Mesenteric fat pad (tissue), 1 donor: ENCODE measurements at places on chromosomes 6 and 20. TPM values are rescaled to one million over a fixed set of nuclear protein-coding genes. Genes with fewer than 3 reads are reported as not detected.

SH3BGRL2 gene
- total RNA-seq: 24.1 TPM

SLPI gene
- total RNA-seq: 16.5 TPM

LAMA2 gene
- total RNA-seq: 82.9 TPM

NKX2-4 gene
- not detected for total RNA-seq

SOX4 gene
- 14.4 TPM for total RNA-seq

CNKSR3 gene
- total RNA-seq: 9.9 TPM

COL12A1 gene
- total RNA-seq: 376 TPM

BEND6 gene
- 0.90 TPM for total RNA-seq

DNA sequence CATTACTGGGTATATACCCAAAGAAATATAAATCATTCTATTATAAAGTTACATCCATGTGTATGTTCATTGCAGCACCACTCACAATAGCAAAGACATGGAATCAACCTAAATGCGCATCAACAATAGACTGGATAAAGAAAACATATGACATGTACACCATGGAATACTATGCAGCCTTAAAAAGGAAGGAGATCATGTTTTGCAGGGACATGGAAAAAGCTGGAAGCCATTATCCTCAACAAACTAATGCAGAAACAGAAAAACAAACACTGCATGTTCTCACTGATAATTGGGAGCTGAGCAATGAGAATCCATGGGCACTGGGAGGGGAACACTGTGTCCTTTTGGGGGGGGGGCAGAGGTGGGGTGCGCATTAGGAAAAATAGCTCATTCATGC is 50.9 kb upstream of the HLA-G start:
- DNase-seq: no peak

DNA sequence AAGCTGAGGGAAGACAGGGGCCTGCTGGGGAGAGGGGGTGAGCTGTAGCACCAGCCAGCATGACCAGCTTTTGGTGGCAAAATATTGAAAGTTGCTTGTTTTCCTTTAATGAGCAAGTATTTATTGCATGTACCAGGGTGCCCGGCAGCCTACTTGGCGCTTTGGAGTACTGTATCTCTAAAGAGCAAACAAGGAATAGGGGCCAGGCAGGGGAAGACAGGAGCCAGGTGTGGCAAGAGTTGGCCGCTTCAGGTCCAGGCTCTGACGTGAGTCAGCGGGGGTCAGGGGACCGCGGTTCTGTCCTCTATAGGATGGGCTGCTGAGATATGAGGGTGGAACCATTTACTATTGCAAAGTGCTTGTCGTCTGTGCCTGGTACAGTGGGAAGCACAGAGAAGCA is 63.1 kb downstream of the PSMG4 start:
- DNase-seq: peak; percentile 59

DNA sequence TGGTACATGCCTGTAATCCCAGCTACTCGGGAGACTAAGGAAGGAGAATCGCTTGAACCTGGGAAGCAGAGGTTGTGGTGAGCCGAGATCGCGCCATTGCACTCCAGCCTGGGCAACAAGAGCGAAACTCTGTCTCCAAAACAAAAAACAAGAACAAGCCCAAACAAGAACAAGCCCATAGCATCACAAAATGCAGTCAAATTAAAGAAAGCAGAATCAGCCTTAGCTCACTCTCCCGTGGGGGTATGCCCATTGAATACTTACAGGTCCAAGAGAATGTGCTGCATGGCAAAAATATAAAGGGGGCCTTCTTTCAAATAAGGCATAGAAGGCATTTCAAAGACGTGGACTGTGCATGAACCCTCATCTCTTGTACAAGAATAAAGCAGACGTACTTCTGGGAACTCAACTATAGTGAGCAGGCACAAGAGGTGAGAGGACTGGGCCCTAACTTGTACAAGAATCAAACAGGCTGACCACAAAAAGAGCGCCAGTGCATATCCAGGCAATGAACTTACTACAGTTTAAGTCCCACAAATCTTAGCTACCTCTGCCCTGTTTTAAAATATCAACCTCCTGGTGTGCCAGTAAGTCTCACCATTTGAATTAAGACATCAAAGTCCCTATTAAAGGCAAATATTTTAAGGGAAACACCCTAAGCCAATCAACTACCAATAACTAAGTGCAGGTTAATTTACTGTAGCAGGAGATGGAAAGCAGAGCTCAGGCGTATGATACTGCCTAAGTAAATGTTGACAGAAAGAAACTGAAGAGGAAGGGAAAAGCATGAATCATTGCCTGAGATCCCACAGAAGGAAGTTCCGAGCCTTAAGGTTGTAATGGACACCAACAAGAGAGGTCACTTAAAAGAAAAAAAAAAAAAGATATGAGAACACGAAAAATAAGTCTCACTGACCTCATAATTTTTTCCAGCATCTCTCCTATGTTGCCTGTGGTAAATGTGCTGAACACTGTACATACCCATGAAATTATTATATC is 37.4 kb downstream of the TOMM6 start:
- no peak for DNase-seq

GRCh38 chr6:87407561-87407900 is 241 bp upstream of the CFAP206 start:
- no peak for DNase-seq

DNA sequence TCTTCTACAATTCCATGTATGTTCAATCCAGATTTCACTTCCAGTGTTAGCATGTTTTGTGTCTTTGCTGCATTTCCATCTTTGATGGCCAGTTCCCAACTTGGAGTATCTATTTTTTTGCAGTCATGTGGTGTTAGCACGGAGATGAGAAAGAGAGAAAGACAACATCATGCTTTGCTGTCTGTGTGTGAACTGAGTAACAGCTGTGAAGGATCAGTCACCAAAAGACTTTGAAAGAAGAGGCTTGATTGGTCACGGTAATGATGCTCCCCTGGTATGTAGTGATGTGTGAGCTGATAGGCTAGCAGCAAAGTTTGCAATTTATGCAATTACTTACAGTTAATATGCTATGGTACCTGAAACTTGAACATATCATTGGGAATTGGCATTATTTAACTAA is 731.3 kb upstream of the NRSN1 start:
- DNase-seq: no peak

- DNase-seq: no peak
Observed at GRCh38 chr6:39790772-39791171, 1.4 kb upstream of the DAAM2 start.

DNA sequence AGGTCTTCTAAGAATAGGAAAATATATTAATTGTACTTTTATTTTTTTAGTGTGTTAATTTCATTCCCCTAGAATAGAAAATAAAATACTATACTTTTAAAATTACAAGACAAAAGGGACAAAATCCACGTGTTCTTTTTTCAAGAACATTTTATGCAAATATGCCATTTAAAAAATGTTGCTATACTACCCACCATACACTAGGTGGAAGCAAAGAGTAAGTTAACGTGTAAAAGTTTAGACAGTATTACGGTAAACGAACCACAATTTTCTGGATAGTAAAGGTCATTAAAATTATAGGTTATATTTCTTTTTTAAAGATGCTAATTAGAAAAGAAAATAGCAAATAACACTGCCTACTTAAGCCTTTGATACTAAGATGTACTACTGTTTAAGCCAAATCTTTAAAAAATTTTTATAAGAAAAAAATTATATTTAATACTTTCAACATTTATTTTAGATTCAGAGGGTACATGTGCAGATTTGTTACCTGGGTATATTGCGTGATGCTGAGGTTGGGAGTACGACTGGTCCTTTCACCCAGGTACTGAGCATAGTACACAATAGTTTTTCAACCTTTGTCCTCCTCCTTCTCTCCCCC is 287.6 kb downstream of the PHF3 start:
- DNase-seq: no peak

DNA sequence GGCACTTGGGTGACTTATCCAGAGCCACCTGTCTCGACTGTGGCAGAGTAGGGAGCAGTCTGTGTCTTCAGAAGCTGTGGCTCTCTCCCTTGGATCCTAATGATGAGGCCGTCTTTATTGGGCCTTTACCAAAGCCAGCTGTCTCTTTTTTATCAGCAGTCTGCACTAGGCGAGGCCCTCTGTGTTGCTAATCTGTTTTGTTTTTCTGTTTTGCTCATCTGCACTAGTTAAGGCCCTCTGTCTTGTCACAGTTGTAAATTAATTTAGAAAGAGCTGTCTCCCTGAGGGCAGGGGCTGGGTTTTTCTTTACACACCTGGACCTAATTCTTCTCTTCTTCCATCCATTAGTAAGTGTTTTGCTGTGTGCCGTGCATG is 45.0 kb downstream of the CDS2 start:
- no peak for DNase-seq

GRCh38 chr6:147999001-147999540 is 343.6 kb upstream of the SASH1 start:
- no peak for DNase-seq

GRCh38 chr20:37484331-37484730 is 36.7 kb upstream of the NNAT start:
- peak; percentile 5 for DNase-seq

DNA sequence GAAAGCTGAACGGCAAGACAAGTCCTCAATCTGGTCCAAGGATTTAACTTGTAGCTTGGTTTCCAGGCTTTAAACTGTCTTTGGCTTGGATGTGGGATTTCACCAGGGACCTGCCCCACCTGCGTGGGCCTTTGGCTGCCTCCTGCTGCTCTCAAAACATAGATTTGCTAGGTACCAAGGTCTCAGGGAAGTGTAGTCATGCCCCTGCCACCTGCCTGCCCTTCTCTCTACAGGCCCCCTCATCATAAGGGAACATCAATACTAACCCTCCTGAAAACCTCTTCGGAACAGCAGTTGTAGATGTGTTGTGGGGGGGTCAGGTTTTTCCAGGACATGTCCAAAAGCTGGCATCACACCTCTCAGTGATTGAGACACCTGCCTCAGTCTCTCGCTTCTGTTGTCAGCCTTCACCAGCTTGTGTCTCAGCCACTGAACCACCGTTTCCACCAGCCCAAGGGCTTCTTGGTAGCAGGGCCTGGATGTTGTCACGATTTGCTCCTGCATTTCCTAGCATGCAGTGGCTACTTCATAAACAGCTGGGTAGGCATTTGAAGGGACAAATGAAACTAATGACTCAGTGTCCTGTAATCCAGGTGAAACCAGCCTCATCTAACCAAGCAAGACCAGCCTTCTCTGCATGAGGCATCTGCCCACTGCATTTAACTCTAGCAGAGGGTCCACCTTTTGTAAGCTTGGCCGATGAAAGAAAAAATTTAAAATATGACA is 141.6 kb upstream of the THBS2 start:
- no peak for DNase-seq
